Gastroesophageal sphincter (tissue), 4 donors: ENCODE measurements at places on chromosomes 12 and 14. TPM values are rescaled to one million over a fixed set of nuclear protein-coding genes. Genes with fewer than 3 reads are reported as not detected.

PPFIA2 gene
- total RNA-seq, result 8.5 TPM

NINJ2 gene
- 0.78 TPM for total RNA-seq

NAV3 gene
- 6.7 TPM for total RNA-seq

NANOG gene
- 2.3 TPM for total RNA-seq

IL22 gene
- total RNA-seq, result not detected

OR6C70 gene
- not detected for total RNA-seq

ERH gene
- 85.0 TPM for total RNA-seq

TAS2R42 gene
- total RNA-seq, result not detected

IL26 gene
- total RNA-seq, result not detected

NAA25 gene
- 22.6 TPM for total RNA-seq

E2F7 gene
- not detected for total RNA-seq

KRT82 gene
- not detected for total RNA-seq

DCAF11 gene
- total RNA-seq, result 71.1 TPM

HHIPL1 gene
- total RNA-seq, result 9.6 TPM

CDKN3 gene
- 3.0 TPM for total RNA-seq

CD163 gene
- 361 TPM for total RNA-seq

KLRF1 gene
- not detected for total RNA-seq

PLXNC1 gene
- total RNA-seq, result 6.6 TPM

MYF6 gene
- total RNA-seq, result not detected

GLS2 gene
- 4.1 TPM for total RNA-seq

LALBA gene
- not detected for total RNA-seq

SLCO1A2 gene
- total RNA-seq, result 0.04 TPM

OR6J1 gene
- total RNA-seq, result 0.12 TPM

OR4E2 gene
- total RNA-seq, result not detected

GPD1 gene
- 0.08 TPM for total RNA-seq
